Activated T-cell treated with anti-CD3 and anti-CD28 coated beads for 24 hours (primary cell): ENCODE measurements at places on chromosomes 16 and 17.
A peak's percentile ranks its signal among the peaks of the same experiment; 100 is the strongest.

DNA sequence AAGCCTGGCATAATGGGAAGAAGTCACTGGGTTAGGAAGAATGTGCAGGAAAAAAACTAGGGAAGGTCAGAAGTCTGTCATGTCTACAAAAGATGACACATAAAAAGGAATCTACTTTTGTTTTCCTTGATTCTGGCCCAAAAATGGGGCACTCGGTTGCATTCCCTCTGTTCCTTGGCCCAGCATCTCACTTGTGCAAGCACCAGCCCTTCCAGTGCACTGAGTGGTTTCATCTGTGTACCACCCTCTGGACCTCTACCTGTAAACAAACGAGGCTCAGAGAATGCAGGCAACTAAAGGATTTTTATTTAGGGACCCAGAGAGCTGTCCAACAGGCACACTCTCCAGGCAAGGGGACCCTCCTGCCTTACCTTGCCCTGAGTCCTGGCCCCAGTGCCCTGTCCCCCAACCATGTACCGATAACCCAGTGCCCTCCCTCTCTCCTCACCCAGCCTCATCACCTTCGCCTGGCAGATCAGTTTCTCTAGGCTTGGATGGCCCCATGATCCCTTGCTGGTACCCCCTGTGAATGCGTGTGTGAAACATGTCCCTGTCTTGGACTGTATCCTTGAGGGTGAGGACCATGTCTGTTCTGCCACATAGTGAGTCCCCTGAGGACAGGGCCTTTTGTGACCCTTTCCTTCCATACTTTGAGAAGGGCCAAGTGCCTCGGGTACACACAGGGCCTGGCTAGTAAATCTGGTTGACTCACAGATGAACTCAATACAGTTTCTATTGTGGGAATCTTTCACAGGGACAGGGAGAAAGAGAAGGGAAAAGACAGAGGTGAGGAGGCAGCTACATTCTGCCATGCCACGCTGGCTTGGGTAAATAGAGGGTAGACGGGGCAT is 13.3 kb downstream of the NXPH3 start:
- DNase-seq, result no peak

DNA sequence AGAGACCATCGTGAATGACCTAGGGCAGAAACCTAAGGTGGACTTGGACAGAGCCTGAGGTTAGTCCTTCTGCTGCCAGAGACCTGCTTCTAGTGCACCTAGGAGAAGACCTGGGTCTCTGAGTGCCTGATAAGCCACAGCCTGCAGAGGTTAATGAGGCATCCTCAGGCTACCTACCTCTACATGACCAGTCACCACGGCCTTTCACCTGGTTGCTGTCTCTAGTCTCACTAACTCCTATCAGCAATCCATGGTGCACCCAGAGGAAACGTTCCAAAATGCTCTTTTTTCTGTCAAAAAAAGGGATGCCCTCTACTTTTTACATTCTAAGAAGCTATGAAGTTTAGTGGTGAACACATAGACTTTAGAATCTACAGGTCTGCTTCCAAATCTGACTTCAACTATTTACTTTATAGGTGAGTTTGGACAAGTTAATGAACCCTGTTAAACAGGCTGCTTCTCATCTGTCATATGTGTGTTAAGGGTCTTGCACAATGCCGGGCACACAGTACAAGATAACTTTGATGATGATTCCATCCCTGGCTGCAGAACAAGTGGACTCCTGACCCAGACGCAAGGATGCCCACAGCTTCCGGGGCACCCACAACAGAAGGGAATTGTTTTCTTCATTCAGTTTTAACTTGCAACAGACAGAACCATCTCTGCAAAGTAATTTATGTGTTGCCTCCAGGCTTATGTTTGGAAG is 469.9 kb upstream of the CDH5 start:
- DNase-seq, result no peak

- DNase-seq, result no peak
Measured at GRCh38 chr17:44972953-44973352, 4.8 kb upstream of the C1QL1 start.

- DNase-seq, result no peak
Measured at GRCh38 chr17:59829217-59830006, 63.3 kb downstream of the TUBD1 start.

DNA sequence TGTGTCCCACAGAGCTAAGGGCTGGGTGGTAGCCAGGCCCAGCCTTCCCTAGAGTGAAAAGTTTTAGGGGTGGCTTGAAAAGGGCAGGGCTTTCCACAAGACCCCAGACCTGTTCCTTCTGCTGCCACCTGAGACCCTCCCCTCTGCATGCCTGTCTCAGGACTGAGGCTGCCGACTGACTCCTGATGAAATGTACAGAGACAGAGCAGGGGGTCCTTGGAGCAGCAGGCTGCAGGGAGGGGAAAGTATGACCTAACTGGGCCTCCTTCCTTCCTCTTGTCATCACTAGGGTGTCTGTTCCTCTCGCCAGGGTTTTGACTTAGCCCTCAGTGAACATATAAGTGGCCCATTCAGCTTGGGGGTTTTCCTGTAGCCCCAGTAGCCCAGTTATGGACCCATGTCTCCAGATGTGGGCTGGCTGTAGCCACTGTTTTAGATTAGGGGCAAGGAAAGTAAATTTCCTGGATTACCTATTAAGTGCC is 14.9 kb upstream of the NFATC3 start:
- no peak for DNase-seq

GRCh38 chr17:62876673-62877405 is 68.7 kb upstream of the MARCHF10 start:
- DNase-seq, result no peak

- no peak for DNase-seq
Measured at GRCh38 chr16:74315059-74315458, 18.4 kb downstream of the PSMD7 start.

DNA sequence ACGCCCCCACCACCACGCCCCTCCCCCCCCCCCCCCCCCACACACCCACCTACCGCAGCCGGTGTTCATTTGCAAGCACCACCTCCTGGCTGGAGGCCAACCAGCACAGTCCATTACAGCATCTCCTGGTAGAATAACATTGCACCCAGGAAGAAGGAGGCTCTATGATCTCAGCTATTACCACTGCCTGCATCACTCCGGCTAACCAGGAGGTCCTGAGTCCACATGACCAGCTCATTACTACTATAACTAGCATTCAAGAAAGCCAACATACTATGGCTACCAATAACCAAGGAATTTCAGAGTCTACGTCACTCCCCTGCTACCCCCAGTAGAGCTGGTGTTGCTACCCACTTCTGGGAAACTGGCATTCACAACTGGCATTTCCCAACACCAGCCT is 81.1 kb upstream of the ALOX12 start:
- DNase-seq, result no peak

GRCh38 chr16:73418691-73419090 is 370.8 kb upstream of the ZFHX3 start:
- DNase-seq, result no peak

DNA sequence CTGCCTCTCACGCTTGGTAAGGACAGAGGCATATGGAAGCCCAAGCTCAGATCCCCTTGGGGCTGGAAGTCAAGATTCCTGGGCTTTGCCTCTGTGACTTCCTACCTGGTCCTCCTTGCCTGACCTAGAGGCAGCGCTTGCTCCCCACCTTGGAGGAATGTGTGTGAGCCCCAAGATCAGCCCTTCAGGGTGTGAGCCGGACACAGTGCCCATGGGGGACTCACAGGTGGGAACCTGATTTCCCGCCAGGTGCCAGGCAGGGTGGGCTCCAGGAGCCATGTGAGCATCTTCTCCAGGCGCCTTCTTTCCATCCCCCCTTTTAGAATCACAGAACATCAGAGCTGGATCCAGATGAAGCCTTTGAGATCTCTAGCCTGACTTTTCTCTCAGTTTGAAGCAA is 10.2 kb downstream of the CD300LG start:
- DNase-seq, result no peak

GRCh38 chr16:69880640-69881133 is 70.4 kb upstream of the CLEC18A start:
- no peak for DNase-seq

DNA sequence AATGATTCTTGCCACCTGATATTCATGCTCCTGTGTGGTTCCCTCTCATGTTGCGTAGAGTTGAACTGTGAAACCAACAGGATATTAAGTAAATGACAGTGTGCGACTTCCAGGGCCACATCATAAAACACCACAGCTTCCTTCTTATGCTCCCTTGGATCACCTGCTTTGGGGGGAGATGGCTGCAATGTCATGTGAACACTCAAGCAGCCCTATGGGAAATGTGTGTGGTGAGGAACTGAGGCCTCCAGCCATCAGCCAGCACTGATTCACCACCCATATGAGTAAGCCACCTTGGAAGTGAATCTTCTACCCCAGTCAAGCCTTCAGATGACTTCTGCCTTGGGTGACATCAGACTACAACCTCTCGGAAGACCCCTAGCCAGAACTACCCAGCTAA is 427.5 kb downstream of the UTP18 start:
- no peak for DNase-seq

- DNase-seq, result peak; percentile 41
Measured at GRCh38 chr16:70770626-70771552, 30.1 kb downstream of the VAC14 start.

DNA sequence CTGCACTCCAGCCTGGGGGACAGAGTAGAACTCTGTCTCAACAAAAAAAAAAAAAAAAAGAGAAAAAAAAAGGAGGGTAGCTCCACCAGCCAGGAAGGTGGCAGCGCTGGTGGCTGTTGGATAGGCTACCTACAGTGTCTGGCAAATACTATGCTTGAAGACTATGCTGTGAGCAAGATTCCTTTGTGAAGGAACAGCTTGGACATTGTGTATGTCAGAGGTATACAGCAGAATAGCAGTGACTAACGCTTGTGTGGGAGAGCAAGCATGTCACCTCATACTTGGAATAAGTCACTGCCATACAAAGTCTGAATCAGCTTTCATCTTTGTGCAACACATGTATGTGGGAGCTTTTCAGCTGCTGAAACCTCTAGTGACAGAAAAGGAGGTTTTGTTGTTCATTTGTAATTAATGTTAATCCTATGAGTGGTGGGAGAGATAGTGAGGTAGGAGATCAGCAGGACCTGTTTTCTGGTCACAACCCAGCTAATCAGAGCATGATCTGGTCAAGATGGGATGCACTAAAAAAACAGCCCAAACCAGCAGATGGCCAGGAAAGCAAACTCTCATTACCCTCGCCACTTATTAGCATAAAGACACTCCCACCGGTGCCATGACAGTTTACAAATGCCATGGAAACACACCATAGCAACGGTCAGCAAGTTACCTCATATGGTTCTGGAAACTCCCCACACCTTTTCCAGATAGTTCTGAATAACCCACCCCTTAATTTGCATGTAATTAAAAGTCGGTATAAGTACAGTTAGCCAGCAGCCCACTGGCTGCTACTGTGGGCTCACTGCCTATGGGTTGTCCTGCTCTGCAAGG is 6.8 kb upstream of the ITGAD start:
- peak; percentile 32 for DNase-seq

DNA sequence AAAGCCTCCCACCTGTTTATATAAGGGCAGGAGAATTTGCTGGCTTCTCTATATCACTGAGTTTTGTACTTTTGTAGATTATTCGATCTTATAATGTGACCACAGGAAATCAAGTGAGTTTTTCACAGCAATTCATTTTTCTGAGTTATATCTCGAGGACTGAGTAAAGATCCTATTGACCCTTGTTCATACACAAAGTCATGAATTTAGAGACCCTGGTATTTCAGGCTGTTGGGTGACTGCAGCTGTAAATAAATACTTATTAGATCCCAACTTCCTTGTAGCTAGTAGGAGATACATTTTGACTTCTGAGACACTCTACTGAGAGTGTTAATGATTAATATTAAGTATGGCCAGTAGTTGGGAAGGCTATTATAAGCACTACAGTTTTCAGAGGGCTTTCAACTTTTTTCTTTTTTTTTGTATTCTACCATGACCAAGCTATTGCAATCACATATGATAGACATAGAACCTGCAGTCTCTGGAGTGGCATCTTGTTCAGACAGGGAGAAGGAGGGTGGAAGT is 3.2 kb upstream of the KRT20 start:
- no peak for DNase-seq

DNA sequence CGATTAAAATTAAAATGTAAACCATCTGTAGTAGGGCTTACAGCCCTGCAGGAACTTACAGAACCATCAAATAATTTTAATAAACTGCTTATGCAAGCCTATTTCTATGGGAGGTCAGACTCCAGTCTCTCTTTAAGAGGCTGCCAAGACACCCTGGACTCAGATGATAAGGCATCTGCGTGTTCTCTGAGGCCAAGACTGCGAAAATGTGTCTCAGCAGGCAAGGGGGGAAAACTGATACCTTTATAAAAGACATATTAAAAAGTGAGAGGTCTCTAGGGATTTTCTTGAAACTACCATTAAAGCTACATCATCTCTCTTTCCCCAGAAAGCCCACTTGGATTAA is 32.2 kb downstream of the MPHOSPH6 start:
- DNase-seq, result no peak

GRCh38 chr17:10610884-10611283 is 46.2 kb downstream of the MYH3 start:
- no peak for DNase-seq

GRCh38 chr17:48795444-48796162 is 21.4 kb downstream of the TTLL6 start:
- DNase-seq, result no peak

DNA sequence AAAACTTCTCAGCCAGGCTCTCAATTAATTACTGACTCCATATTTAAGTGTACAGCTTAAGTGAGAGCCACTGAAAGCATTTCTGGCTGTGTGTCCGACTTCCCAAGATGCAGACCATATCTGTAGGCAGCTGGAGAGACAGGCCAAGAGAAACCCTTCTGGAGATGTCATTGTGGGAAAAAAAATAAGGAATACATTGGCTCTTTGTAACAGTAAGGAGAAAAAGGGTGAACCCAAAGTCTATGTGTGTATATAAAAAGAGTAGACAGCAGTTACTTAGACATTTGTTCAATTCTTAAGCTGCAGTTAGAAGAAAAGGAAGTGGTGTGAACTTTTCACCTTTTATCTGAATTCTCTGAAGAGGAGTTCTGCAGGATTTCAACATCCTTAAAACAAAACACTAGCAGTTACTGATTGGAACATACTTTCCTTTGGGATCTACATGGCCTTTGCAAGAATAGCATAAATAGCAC is 21.7 kb downstream of the FAM117A start:
- no peak for DNase-seq

DNA sequence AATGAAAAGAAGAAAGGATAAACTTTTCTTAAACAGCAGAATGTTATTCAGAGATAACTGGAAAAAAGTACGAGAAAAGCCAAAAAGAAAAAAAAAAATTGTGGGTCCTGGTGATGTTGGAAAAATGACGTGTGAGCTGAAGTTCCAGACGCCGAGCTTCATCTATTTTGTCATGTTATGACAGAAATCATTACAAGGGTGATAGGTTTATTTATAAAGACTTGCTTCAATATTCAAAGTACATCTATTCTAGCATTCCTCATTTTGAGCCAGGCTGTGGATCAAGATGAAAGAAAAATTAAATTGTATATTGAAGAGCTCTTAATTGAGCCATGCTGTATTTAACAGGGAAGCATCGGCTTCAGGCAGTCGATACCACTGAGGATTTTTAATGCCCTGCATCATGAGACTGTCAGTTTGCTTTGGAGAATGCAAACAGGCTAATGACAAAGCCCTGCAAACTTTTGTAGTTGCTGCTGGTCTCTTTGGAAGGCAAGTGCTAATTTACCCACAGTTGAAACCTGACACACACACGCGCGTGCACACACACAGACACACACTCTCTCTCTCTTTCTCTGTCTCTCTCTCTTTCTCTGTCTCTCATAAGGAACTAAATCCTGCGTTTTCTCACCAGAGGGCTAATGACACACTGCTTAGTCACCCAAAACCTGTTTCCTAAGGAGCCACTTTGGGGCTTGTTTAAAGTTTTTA is 110.7 kb downstream of the WWOX start:
- no peak for DNase-seq
